ENCODE measurements at places on chromosomes 5 and 9. TPM values are rescaled to one million over a fixed set of nuclear protein-coding genes. Genes with fewer than 3 reads are reported as not detected.

The DNM1 gene
- 5.7 TPM for total RNA-seq

The LRRC14B gene
- not detected for total RNA-seq

The CYSTM1 gene
- total RNA-seq: 12.3 TPM

The MPDZ gene
- total RNA-seq: 13.1 TPM

The TICAM2 gene
- total RNA-seq: 4.5 TPM

Measured in bronchus fibroblast of lung (primary cell).